Putamen (tissue), 1 donor: ENCODE measurements at places on chromosomes 7 and 10.

GRCh38 chr10:43698156-43698555 is 49.5 kb upstream of the ZNF32 start:
- no peak for DNase-seq

- no peak for DNase-seq
Observed at GRCh38 chr7:99949645-99950228, 20.3 kb upstream of the GJC3 start.

DNA sequence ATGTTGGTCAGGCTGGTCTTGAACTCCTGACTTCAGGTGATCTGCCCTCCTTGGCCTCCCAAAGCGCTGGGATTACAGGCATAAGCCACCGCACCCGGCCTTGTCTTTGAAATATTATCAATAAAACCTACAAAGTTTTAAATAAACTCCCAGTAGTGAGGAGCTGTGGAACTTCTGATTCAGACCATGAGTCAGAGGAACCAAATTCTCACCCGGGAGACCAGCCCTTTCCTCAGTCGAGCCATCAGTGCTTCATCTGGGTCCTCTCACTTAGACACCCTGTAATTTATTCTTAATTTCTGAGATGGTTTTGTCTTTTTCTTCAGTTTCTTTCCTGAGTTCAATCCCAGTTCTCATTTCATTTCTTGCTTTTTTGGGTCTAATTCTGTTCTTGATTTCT is 68.6 kb downstream of the DYNC2I1 start:
- no peak for DNase-seq

GRCh38 chr10:124252097-124252715 is 158.8 kb upstream of the CHST15 start:
- DNase-seq, result no peak

DNA sequence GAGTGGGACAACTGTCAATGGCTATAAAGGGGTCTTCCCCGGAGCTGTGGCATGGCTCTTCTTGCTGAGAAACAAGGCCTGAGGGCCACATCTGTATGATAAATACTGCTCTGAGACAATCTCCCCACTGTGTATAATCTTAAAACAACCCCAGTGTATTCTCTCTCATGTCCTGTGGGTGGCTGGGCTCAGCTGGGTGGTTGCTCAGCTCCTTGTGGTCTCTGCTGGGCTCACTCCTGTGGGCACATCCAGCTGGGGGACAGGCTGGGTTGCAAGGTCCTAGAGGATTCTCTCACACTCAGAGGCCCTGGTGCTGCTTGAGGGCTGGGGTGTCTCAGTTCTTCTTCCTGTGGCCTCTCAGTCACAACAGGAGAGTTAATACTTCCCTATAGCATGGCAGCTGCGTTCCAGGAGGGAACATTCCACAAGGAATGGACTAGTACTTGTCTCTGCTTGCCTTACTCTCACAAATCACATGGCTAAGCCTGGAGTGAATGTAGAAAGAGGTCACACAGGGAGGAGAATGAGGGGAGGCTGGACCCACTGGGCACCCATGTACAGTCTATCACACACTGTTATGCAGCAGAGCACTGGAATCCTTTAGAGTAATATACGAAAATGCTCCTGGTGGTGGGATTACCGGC is 4.5 kb upstream of the EEPD1 start:
- no peak for DNase-seq

- DNase-seq, result no peak
Observed at GRCh38 chr7:155296006-155296787, 1.5 kb upstream of the INSIG1 start.

GRCh38 chr10:62341419-62341818 is 32.8 kb upstream of the ZNF365 start:
- no peak for DNase-seq

DNA sequence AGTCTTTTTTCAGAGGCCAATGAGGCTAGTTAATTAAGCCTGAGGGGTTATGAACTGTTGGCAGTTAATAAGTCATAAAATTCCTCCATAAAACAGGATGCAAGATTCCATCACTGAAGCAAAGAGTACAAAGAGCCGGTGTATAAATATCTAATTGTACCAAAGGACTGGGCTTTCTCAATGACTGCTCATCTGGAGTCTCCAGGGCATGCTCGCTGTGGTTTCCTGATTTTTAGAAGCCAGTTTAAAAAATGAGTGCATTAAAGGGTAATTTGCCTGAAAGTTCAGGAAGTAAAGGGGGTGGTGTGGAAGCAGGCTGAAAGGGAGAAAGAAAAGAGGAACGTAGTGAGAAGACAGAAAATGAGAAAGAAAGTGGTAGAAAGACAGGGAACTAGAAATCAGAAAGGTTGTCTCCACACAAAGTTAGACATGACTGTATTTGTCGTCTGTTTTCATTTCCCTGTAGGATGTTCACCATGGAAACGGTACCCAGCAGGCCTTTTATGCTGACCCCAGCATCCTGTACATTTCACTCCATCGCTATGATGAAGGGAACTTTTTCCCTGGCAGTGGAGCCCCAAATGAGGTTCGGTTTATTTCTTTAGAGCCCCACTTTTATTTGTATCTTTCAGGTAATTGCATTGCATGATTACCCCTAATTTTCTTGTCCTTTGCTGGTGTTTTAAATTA is 282.3 kb downstream of the TWIST1 start:
- DNase-seq, result no peak

GRCh38 chr7:90227259-90227658 is 15.7 kb downstream of the STEAP2 start:
- no peak for DNase-seq

GRCh38 chr7:44667190-44667589 is 60.8 kb downstream of the OGDH start:
- no peak for DNase-seq

DNA sequence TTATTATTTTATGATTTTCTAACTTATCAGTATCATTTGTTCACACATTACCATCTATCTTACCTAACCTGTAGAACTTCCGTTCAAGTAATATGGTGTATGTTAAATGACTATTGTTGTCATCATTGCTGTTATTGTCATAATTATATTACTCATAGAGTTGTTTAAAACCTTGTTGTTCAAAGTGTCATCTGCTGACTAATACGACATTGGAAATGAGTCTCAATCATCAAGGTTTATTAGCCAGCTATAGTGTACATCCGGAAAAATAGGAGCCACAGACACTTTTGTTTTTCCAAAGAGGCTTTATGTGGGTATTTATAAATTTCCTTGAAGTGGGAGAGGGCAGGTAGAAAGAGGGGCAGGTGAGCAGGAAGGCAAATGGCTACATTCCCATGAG is 386.9 kb upstream of the LRRTM3 start:
- DNase-seq, result no peak
